DMS153 (cell line): ENCODE measurements at places on chromosomes 3 and 15.
A peak's percentile ranks its signal among the peaks of the same experiment; 100 is the strongest.

GRCh38 chr3:143286392-143287010 is 166.9 kb downstream of the CHST2 start:
- no peak for DNase-seq

DNA sequence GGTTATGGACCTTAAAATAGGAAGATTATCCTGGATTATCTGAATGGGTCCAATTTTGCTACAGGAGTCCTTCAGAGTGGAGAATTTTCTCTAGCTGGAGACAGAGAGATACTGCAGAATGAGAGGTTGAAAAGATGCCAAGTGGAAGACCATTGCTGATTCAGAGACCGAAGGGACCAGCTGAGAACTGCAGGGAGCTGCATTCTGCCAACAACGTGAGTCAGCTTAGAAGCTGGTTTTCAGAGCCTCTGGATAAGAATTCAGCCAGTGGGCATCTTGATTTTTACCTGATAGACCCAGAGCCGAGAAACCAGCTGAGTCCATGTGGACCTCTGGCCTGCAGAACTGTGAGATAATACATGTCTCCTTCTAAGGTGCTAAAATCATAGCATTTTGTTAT is 234.0 kb downstream of the NR2F2 start:
- no peak for DNase-seq

DNA sequence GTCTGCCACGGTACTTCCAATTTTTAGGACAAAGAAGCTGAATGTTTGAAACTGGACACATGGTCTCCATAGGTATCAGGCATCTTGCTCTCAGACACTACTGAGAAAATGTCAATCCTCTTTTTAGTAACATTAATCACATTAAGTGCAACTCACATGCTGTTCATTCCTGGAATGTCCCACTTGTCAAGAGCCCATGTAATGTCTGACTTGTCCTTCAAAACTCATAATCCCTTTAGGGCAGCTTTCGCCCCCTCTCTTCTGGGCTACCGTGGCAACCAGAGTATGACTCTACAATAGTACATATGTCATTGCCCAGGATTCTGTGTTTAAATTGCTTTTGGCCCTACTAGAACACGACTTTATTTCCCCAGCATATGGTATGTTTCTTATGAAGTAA is 12.3 kb downstream of the NUDT16 start:
- DNase-seq, result no peak

DNA sequence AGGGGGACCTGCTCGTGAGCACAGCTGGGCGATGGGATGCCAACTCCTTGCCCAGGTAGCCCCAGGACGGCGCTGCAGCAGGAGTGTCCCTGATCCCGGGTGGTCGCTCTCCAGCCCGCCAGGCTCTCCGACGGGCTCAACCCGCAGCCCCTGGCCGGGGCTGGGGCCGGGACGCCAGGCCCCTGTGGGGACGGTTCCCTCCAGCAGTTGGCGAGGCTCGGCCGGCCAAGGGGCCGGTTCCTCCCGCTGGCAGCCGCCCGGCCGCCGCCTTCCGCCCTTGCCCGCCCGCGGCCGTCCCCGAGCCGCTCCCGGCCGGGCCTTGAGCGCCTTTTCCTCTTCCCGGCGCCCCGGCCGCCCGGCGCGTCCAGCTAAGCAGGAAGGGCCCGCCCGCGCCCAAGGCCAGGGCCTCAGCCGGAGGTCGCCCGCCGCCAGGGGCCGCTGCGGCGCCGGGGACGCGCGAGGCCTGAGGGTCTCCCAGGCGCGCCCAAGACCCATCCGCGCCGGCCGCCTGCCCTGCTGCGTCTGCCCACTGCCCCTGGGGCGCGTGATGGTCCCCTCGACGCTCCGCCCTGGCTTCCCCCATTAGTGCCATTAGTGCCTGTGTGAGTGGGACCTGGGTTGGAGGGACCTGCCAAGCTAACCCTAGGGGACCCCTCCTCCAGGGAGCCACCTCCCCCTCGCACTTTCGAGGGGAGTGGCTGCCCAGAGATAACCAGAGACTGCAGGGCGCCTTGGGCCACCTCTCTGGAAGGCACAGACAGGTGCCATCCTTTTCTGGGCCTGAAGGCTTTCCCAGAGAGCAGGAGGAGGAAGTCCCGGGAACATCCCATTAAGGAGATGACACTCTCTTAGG is 106.4 kb downstream of the FBLN2 start:
- no peak for DNase-seq

DNA sequence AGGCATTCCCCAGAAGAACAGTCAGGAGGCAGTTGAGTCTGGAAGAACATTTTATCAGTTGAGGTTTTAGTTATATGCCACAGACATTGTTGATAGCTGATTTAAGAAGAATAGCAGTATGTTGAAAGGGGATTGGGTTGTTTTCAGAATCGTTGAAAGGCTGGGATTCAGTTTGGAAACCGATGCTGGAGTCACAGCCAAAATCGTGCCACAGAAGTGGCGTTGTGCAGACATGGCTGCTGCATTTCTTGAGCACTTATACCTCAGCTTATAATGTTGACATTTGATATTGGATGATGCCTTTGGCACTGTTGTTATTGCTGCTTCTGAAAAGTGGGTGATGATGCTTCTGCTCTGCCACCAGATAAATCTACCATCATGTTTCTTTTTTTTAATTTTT is 16.1 kb downstream of the SLMAP start:
- DNase-seq, result no peak

DNA sequence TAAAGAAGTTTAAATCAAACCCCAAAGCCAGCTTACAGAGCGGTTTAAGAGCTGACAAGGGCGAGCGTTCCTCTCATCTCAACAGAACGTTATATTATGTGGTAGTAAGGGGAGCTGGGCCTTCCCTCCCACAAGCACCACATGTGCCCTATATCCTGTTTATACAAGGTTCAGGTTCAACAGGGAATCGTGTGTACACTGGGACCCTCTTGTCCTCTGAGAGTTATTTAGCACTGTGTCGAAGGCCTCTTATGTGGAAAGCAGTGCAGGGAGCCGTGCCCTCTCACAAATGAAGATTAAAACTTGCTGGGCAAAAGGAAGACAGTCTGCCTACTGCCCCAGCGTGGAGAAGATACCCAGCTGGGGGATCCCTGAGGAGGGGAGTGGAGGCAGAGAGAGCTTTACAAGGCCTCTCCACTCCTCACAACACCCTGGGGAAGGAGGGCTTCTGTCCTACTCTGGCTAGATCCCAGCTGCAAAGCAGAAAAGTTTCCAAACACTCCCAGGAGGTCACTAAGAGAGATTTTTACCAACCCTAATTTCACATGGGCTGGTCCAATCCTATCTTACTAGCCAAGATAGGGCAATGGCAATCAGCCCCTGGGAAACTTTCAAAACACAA is 2.9 kb downstream of the TLE3 start:
- DNase-seq, result peak; percentile 34
